SJCRH30 (cell line): ENCODE measurements at places on chromosomes 6 and 20. TPM values are rescaled to one million over a fixed set of nuclear protein-coding genes. Genes with fewer than 3 reads are reported as not detected.

- no peak for DNase-seq
- no peaks in the 10 kb centered on the region for H3K4me1 ChIP-seq
- H3K27ac ChIP-seq: no peak overlapping the region
- H3K4me3 ChIP-seq: no peak overlapping the region
- no peaks in the 10 kb centered on the region for H3K36me3 ChIP-seq
- H3K27me3 ChIP-seq: no peaks in the 10 kb centered on the region
Observed at GRCh38 chr6:122589115-122589514, 21.1 kb upstream of the PKIB start.

GRCh38 chr6:158611039-158611438, 33.5 kb downstream of the DYNLT1 start:
- peaks cover 44% of the 10 kb centered on the region for H3K36me3 ChIP-seq
- peaks cover 3% of the 10 kb centered on the region; the same call in 1 of the 2 replicates for H3K4me1 ChIP-seq
- no peak overlapping the region for H3K27ac ChIP-seq
- DNase-seq: no peak

The TOX2 gene
- total RNA-seq: 7.9 and 10.1 TPM in 2 replicates

DNA sequence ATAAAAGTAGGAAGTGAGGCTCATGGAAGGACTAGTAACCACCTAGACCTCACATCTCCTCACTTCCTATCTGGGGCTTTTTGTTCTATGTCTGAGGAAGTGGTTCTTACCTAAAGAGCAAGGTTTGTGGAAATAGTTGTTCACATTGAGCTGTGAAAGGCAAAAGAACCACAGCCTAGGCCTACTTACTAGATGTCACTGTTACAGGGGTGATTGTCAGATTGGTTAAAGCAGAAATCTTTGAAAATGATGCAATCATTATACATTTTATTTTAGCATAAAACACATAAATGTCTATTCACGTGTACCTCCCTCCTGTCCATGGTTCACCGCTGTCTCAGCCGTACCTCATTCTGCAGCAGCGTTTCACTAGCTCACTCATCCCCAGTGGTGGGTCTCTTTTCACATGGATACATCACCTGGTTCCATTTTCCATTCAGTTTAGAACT, 268.8 kb downstream of the TMEM242 start:
- H3K4me1 ChIP-seq: no peaks in the 10 kb centered on the region
- H3K4me3 ChIP-seq: no peak overlapping the region
- DNase-seq: no peak
- no peaks in the 10 kb centered on the region; the same call in 1 of the 2 replicates for H3K27me3 ChIP-seq
- H3K27ac ChIP-seq: no peak overlapping the region

DNA sequence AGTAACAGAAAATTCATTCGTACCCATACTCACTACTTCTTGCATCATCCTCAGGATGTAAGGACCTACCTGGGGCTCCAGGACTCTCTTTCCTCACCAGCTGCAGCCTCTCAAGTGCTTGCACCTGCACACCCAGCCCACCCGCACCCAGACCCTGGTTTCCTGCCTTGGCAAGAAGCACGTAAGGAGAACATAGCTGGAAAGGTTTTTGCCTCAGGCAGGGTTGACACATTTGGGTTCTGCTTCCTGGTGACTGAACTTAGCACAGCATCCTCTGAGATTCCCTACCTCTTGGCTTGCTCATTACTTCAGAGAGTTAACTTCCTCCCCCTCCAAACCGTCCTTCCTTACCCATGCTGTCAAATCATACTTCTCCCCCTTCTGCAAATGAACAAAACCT, 556.9 kb downstream of the CD83 start:
- no peaks in the 10 kb centered on the region for H3K4me1 ChIP-seq
- no peak overlapping the region for H3K27ac ChIP-seq
- no peak overlapping the region for H3K4me3 ChIP-seq
- no peaks in the 10 kb centered on the region for H3K27me3 ChIP-seq
- H3K36me3 ChIP-seq: no peaks in the 10 kb centered on the region

The TGM6 gene
- total RNA-seq: not detected in 2 replicates

The DEFB132 gene
- not detected in 2 replicates for total RNA-seq

GRCh38 chr6:26230351-26230750, 134.6 kb upstream of the BTN3A2 start:
- H3K36me3 ChIP-seq: peaks cover 4% of the 10 kb centered on the region; the same call in 1 of the 2 replicates
- H3K4me1 ChIP-seq: no peaks in the 10 kb centered on the region
- H3K4me3 ChIP-seq: no peak overlapping the region
- no peaks in the 10 kb centered on the region for H3K27me3 ChIP-seq
- H3K27ac ChIP-seq: no peak overlapping the region

The SULF2 gene
- 122 and 127 TPM in 2 replicates for total RNA-seq

- DNase-seq: peak; percentile 1
- H3K4me1 ChIP-seq: peaks cover 3% of the 10 kb centered on the region; the same call in 1 of the 2 replicates
- H3K27ac ChIP-seq: no peak overlapping the region
Observed at GRCh38 chr20:35008411-35009342, 53.0 kb downstream of the MYH7B start.

DNA sequence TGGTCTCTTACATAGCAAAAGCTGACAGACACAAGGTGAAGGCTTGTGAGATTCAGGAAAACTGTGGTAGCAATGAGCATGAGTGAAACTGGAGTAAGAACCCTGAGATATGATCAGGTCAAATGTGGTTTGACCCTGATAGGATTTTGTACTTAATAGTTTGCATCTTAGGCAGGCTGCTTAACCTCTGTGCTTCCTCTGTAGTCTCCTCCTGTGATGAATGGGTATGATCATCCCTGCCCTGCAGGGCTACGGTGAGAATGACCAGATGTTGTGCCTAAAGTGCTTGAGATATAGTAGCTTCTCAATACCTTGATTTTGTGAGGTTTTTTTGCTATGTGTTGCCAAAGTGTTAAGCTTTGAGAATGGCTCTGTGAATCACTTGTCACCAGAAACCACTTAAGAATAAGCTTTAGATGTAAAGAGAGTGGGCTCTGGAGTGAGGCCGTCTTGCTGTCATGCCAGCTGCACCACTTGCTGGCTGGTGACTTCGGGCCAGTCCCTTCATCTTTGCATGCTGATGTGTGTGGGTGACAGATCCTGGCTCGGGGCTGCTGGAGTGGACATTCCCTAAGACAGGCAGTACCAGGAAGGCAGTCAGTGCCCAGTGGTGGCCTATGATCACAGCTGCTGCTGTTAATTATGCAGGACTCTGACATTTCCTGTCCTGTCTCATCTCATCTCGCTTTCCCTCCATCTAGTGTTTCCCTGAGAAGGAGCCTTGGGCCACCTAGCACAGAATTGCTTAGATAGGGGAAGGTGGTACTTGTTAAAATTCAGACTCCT, 254.7 kb downstream of the NFATC2 start:
- peak; percentile 53 for DNase-seq
- H3K27me3 ChIP-seq: 0 out of 2 replicates have a peak, but pooled peaks cover 7% of the 10 kb centered on the region
- H3K4me3 ChIP-seq: no peak overlapping the region
- H3K4me1 ChIP-seq: peaks cover 9% of the 10 kb centered on the region; the same call in 1 of the 2 replicates
- no peaks in the 10 kb centered on the region for H3K36me3 ChIP-seq

The TMEM151B gene
- total RNA-seq: 1.2 and 1.5 TPM in 2 replicates

GRCh38 chr6:147933224-147933623, 409.4 kb upstream of the SASH1 start:
- no peaks in the 10 kb centered on the region for H3K27me3 ChIP-seq
- H3K36me3 ChIP-seq: no peaks in the 10 kb centered on the region
- H3K27ac ChIP-seq: no peak overlapping the region
- no peak overlapping the region for H3K4me3 ChIP-seq
- H3K4me1 ChIP-seq: peaks cover 28% of the 10 kb centered on the region

GRCh38 chr6:131122516-131122915, 12.8 kb upstream of the AKAP7 start:
- no peaks in the 10 kb centered on the region for H3K36me3 ChIP-seq
- H3K4me1 ChIP-seq: no peaks in the 10 kb centered on the region
- H3K4me3 ChIP-seq: no peak overlapping the region
- DNase-seq: no peak
- no peak overlapping the region for H3K27ac ChIP-seq
- H3K27me3 ChIP-seq: no peaks in the 10 kb centered on the region

DNA sequence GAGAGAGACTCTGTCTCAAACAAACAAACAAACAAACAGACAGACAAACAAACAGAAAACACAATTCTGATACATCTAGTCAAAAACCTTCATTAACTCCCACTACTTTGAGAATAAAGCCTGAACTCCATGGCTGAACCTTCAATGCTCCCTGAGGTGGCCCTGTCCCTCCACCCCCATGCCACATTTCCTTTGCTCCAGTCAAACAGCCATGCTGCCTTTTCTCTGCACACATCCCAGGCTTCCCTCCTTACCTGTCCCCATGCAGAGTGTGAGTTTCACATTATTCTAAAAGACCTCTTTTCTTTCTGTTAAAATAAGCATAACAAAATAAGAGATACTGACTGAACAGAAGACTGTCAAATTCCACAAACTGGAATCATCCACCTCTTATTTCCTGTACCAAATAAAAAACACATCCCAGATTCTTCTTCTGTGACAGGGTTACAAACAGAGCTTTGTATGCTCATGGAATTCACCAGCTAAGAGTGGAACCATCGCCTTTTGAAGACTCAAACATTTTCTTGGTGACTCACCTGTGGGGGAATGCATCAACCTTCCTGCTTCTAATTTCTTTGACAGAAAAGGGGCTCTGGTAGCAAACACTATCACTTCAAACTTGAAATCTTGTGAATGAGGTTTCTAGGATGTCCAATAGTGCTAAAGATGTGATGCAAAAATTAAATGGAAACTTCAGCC, 71.0 kb upstream of the SLC22A16 start:
- H3K27me3 ChIP-seq: no peaks in the 10 kb centered on the region
- no peaks in the 10 kb centered on the region for H3K36me3 ChIP-seq
- no peak for DNase-seq
- H3K4me3 ChIP-seq: no peak overlapping the region
- H3K4me1 ChIP-seq: peaks cover 9% of the 10 kb centered on the region

GRCh38 chr6:27838945-27839625, 73.1 kb downstream of the OR2B2 start:
- peak overlapping the region; percentile 75 for H3K4me3 ChIP-seq
- H3K4me1 ChIP-seq: peaks cover 2% of the 10 kb centered on the region; the same call in 1 of the 2 replicates
- peak; percentile 49 for DNase-seq
- H3K27me3 ChIP-seq: no peaks in the 10 kb centered on the region

- no peak overlapping the region for H3K27ac ChIP-seq
- H3K27me3 ChIP-seq: no peaks in the 10 kb centered on the region
Observed at GRCh38 chr6:89183294-89183693, 33.9 kb downstream of the GABRR1 start.

GRCh38 chr6:42564506-42564825, 637 bp downstream of the UBR2 start:
- H3K4me1 ChIP-seq: peaks cover 7% of the 10 kb centered on the region; the same call in 1 of the 2 replicates
- peaks cover 6% of the 10 kb centered on the region; the same call in 1 of the 2 replicates for H3K36me3 ChIP-seq
- peak overlapping the region; percentile 89 for H3K27ac ChIP-seq
- peak overlapping the region; percentile 82 for H3K4me3 ChIP-seq
- DNase-seq: peak; percentile 76

DNA sequence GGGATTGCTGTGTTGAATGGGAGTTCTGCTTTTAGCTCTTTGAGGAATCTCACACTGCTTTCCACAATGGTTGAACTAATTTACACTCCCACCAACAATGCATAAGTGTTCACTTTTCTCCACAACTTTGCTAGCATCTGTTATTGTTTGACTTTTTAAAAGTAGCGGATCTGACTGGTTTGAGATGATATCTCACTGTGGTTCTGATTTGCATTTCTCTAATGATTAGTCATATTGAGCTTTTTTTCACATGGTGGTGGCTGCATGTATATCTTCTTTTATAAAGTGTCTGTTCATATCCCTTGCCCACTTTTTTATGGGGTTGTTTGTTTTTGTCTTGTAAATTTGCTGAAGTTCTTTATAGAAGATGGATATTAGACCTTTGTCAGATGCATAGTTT, 588.3 kb upstream of the ADGRB3 start:
- H3K27me3 ChIP-seq: no peaks in the 10 kb centered on the region
- no peak overlapping the region for H3K4me3 ChIP-seq
- H3K4me1 ChIP-seq: no peaks in the 10 kb centered on the region
- no peaks in the 10 kb centered on the region for H3K36me3 ChIP-seq
- no peak for DNase-seq
- H3K27ac ChIP-seq: no peak overlapping the region

The MAVS gene
- total RNA-seq: 26.4 and 28.9 TPM in 2 replicates

The BIRC7 gene
- total RNA-seq: 0.10 TPM in 1 of 2 replicates, not detected in the other

The MAP1LC3A gene
- total RNA-seq: 0.10 and 0.23 TPM in 2 replicates

The BHLHE23 gene
- not detected in 2 replicates for total RNA-seq
